ENCODE measurements at places on chromosomes 1 and 21.

DNA sequence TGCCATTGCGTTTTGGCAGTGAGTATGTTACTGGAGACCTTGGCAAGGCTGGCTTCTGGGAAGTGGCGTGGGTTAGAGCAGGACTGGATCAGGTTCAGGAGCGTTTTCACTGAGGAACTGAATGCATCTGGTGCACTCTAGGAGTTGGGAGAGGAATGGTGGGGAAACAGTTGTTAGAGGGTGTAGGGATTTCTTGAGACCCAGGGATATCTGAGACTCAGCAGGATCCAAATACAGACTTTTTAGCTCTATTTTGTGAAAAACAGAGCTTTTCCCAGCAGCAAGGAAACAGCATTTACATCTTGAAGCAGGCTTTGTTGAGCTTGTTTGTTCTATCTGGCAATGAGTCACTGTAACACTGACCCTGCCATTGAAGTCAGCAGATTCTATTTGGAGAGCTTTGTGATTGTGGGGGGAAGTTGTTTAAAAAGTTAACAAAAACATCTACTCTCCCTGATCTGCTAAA lies 56.9 kb upstream of the NRIP1 start:
- no peak for DNase-seq

GRCh38 chr1:96515430-96515829 lies 206.2 kb upstream of the PTBP2 start:
- no peak for DNase-seq

GRCh38 chr1:8767006-8767405 lies 50.4 kb downstream of the RERE start:
- DNase-seq: no peak

- no peak for DNase-seq
Measured at GRCh38 chr1:6672558-6672957, 29.1 kb downstream of the DNAJC11 start.

DNA sequence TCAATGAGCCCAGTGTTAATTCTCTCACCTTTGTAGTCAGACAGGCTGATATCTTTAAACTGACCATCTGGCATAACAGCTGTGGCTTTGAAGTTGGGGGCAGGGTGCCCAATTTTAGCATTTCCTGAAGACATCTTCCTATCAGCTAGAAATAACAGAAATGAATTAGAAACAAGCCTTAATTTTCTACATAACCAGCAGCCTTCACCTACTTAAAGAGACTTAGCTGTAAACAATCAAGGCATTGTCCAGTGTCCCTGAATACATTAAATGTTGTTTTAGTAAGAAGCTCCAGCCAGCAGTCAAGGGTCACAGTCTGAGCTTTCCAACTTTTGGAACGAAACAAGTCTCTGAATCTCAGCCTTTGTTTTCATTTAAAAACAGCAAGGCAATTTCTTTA lies 2.8 kb downstream of the PRDX1 start:
- no peak for DNase-seq

Data from activated CD4-positive, alpha-beta T cell treated with anti-CD3 and anti-CD28 coated beads for 4 hours (primary cell).